NCI-H2081 treated with DMSO at 0.1 percent for 48 hours (cell line): ENCODE measurements at places on chromosomes 3 and 15.

- DNase-seq: no peak
Measured at GRCh38 chr15:27582726-27583410, 516.2 kb downstream of the OCA2 start.

DNA sequence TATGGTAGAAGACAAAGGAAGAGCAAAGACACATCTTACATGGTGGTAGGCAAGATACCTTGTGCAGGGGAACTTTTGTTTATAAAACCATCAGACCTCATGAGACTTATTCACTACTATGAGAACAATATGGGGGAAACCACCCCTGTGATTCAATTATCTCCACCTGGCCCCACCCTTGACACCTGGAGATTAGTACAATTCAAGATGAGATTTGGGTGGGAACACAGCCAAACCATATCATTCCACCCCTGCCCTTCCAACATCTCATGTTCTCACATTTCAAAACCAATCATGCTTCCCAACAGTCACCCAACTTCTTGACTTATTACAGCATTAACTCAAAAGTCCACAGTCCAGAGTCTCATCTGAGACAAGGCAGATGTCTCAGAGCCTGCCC lies 21.7 kb upstream of the PLSCR1 start:
- DNase-seq: no peak

- no peak for DNase-seq
Measured at GRCh38 chr15:70815604-70816003, 38.4 kb downstream of the LARP6 start.

DNA sequence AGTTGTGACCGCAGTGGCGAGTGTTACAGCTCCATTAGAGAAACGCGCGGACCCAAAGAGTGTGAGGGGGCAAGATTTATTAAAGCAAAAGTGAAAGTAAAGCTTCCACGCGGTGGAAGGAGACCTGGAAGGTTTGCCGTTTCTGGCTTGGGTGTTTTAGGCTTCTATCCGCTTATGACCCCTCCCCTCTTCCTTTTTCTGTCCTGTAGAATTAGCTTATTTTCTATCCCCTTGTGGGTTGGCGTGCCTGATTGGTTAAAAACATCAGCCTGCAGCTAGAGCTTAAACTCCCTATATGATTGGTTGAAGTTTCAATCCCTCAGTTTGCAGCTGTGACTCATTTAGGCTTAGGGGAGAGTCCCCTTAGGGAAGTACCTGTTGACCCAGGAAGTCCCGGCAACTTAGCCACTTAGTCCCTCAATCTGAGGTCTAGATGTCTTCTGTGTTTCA lies 39.6 kb downstream of the C3orf38 start:
- no peak for DNase-seq

- no peak for DNase-seq
Measured at GRCh38 chr3:137294139-137294538, 336.4 kb downstream of the IL20RB start.

DNA sequence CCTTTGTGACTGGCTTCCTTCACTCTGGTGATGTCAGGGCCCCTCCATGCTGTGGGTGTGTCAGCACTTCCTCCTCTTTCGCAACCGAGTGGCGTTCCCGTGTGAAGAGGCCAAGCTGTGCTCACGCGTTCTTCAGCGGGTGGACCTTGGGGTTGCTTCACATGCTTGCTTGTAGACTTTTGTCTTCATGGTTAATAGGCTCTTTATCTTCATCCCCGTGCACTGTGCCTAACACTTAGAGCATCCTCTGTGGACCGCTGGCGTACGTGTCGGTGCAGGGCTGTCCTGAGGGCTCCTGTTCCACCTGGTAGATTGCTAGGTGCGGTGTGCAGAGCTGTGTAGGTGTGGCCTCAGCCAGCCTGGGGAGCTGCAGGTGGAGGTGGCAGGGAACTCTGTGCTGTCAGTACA lies 182.3 kb downstream of the OR4M2 start:
- DNase-seq: no peak

- DNase-seq: no peak
Measured at GRCh38 chr15:81087066-81087465, 47.0 kb upstream of the CFAP161 start.

DNA sequence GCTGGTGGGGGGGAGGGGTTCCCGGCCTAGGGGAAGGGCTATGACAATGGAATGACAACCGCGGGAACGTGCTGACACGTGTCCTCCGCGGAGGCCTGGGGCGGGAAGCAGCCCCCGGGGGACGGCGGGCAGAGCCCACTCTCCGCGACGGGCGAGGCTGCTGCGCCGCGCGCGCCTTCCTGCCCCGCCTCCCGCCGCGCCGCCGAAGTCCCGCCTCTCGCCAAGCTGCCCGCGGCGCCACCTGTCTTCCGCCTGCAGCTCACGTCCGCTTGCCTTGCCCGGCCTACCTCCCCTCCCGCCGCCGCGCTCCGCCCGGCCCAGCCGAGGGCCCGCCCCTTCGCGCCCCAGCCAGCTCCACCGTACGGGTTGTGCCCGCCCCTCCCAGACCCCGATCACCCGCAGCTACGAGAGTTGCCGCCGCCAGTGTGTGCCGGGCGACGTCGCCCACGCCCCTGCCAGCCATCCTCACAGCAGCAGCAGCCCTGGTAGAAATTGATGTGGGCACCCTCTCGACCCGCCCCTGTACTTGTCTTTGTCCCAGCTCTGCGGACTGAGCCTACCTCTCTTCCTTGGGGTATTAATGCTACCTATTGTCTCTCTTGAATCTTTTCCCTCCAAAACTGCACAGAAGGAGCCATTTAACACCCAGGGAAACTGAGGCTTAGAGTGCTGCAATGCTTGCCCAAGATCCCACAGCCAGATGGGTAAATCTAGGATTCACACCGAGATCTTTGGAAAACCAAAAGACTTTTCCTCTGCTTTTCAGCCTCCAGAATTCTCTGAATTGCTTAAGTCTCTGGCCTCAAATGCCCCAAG lies at the start of gene PARP16:
Gene PARP16, minus strand, starts transcription at position 180 of the 816 bp plus-strand sequence. CDS start 457 bp downstream, outside the sequence.
- DNase-seq: peak; percentile 75

GRCh38 chr15:38553071-38553470 lies 11.5 kb downstream of the RASGRP1 start:
- DNase-seq: no peak

- DNase-seq: no peak
Measured at GRCh38 chr3:157026091-157026490, 133.9 kb downstream of the CCNL1 start.

DNA sequence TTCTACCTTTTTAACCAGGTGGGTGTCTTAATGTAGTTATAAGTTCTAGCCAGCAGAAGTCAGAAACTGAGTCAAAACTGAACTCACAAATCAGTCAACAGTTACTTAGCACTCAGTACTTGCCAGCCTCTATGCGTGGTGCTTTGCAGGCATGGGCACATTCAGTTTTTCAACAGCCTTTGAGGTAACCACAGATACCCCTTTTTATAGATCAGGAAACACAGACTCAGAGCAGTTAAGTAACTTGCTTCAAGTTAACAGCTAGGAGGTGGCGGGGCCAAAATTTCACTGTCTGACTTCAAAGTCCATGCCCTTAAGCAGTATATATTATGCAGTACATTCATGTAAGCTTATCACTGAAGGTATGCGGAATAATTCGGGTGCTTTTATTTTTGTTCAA lies 139.4 kb downstream of the FHIT start:
- no peak for DNase-seq

- no peak for DNase-seq
Measured at GRCh38 chr3:145176907-145177306, 984.1 kb downstream of the PLOD2 start.

- DNase-seq: no peak
Measured at GRCh38 chr3:154089421-154090420, 31.5 kb upstream of the ARHGEF26 start.

DNA sequence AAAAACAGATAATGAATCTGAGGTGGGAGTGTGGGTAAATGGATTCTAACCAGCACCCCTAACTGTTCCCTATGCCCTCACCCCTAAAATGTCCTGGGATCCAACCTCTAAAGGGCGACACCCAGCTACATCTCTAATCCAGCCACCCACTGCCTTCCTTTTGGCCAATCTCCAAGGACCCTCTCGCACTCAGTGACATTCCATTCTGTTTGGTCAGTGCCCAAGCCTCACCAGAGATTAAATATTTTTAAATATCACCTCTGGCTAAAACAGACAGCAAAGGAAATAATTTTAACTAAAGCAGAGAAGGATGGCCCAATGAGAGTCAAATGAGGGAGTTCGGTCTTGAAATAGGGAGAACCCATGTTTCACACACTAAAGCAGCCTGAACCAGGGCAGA lies 19.9 kb upstream of the SCN10A start:
- no peak for DNase-seq

- no peak for DNase-seq
Measured at GRCh38 chr15:49438962-49439631, 16.1 kb downstream of the FGF7 start.

- DNase-seq: no peak
Measured at GRCh38 chr3:78338405-78338804, 1298.5 kb downstream of the ROBO2 start.

DNA sequence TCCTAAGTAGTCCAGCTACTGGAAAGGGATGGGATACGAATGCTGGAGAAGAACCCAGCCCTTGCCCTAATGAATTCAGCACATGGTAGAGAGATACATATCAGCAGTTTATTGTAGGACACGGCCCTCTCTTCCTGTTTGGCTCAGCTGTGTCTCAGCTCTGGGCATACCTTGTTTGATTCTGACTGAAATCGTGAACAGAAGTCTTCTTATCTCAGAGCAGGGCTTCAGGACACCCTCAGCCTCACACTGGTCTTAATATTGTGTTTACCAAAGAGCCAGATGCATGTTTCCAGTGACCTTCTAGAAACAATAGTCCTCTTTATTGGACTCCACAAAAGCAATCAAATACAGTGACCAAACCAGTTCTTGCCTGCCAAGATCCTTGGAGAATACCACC lies 54.7 kb downstream of the FAM174B start:
- DNase-seq: no peak

DNA sequence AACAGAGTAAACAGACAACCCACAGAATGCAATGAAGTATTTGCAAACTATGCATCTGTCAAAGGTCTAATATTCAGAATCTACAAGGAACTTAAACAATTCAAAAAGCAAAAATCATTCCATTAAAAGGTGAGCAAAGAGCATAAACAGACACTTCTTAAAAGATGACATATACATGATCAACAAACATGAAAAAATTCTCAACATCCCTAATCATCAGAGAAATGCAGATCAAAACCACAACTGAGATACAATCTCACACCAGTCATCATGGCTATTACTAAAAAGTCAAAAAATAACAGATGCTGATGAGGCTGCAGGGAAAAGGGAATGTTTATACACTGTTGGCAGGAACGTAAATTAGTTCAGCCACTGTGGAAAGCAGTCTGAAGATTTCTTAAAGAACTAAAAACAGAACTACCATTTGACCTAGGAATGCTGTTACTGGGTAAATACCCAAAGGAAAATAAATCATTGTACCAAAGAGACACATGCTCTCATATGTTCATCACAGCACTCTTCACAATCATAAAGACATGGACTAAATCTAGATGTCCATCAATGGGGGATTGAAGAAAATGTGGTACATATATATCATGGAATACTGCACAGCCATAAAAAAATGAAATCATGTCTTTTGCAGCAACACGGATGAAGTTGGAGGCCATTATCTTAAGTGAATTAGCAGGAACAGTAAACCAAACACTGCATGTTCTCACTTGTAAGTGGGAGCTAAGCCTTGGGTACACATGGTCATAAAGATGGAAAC lies 393.3 kb upstream of the CBLB start:
- DNase-seq: no peak

- no peak for DNase-seq
Measured at GRCh38 chr15:70526974-70527325, 236.4 kb downstream of the UACA start.

DNA sequence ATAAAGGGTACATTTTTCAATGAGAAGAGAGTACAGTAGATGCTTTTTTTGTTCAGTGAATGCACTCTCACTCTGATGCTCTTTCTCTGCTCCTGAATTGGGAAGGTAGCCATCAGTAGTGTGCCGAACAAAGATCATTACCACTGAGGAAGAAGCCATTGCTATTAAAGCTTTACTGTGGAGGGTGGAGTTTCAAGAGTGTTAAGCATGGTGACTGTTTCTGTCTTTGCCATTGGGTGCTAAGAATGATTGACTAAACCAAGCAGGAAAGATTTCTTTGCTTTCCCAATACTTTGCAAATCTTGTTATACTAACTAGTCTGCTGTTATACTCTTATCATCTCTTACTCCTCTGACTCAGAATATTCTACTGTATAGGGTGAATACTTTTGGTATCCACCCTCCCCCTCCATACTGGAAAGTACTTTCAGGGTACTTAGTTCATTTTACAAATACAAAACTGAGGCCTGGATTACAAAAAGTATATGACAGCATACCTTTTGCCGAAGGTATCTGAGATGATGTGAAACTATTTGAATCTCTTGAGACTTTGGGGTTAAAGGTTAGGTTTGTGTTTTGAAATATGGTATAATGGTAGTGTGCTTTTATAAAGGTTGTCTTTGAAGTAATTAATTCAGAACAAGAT lies 1.7 kb downstream of the RAB11A start:
- DNase-seq: no peak

DNA sequence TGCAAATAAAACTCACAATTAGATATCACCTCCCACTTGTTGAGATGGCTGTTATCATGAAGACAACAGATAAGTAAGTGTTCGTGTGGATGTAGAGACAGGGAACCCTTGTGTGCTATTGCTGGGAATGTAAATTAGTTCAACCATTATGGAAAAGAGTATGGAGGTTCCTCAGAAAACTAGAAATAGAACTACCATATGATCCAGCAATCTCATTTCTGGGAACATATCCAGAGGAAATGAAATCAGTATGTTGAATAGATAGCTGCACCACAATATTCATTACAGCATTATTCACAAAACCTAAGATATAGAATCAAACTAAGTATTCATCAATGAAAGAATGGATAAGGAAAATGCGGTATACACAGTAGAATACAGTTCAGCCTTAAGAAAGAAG lies 418.7 kb upstream of the CNTN6 start:
- no peak for DNase-seq

DNA sequence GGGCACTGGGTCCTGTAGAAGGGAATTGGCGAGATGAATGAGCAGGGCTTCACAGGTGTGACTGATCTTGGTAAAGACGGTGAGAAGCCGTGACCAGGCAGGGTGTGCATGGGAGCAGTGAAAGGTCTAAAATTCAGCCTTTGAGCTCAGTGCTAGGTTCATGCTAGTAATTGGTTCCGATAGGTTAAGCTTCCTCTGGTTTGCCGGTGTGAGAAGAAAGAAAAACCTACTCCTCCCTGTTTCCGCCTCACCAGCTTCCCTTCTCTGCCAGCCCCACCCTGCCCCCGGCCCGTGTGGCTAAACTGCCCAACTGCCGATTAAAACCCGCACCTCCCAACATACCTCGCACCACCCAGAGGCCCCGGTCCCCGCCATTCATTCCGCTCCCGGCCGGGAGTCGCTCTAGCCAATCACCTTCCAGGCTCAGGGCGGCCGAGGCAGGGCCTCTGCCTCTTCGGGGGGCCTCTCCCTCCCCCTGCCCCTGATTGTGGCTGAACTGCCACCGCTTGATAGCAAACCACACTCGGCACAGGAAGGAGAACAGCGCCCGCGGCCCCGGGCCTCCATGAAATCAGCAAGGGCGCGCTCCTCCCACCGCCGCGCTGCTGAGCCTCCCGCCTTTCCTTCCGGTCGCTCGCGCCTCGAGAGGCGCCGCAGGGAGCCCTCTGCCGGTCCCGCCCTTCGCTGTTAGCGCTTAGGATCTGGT lies 7.3 kb upstream of the NRROS start:
- DNase-seq: peak; percentile 81

- DNase-seq: no peak
Measured at GRCh38 chr3:191441687-191442086, 19.3 kb upstream of the PYDC2 start.
